Right atrium auricular region (tissue), 2 donors: ENCODE measurements at places on chromosomes 7 and 10. TPM values are rescaled to one million over a fixed set of nuclear protein-coding genes. Genes with fewer than 3 reads are reported as not detected.

- no peak for DNase-seq
- H3K27ac ChIP-seq: no peak overlapping the region
- H3K4me3 ChIP-seq: peak overlapping the region; percentile 22
- H3K4me1 ChIP-seq: peaks cover 18% of the 10 kb centered on the region
- no peaks in the 10 kb centered on the region for H3K27me3 ChIP-seq
Measured at GRCh38 chr7:151051108-151051507, 2.8 kb downstream of the ASIC3 start.

GRCh38 chr7:11193131-11193867, 219.6 kb downstream of the PHF14 start:
- peak overlapping the region; percentile 23 for H3K27ac ChIP-seq
- no peaks in the 10 kb centered on the region for H3K4me1 ChIP-seq
- peak overlapping the region; percentile 46 for H3K4me3 ChIP-seq
- H3K27me3 ChIP-seq: no peaks in the 10 kb centered on the region

The LRRC4 gene
- total RNA-seq: 7.2 TPM

GRCh38 chr10:11578802-11579255, 32.6 kb downstream of the USP6NL start:
- DNase-seq: no peak
- no peaks in the 10 kb centered on the region for H3K27me3 ChIP-seq
- no peak overlapping the region for H3K27ac ChIP-seq

The DPYSL4 gene
- total RNA-seq: 3.4 TPM

DNA sequence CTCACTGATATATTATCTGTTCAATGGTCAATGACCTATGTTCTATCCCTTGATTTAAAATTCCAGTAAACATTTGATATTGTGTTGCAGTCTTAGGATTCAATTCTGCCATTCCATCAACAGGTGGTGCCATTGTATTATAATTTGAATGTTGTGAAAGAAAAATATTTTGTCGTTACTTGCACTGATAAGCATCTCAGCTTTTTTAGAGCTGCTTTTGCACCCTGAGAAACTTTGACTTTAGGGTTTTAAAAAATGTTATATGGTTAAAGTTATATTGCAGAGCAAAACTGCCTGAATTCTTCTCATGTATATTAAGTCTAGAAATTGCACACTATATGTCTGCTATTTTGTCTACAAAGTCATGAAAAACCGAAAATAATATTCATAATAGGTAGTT, 18.8 kb upstream of the MINDY3 start:
- H3K4me3 ChIP-seq: no peak overlapping the region
- no peak overlapping the region for H3K27ac ChIP-seq
- DNase-seq: no peak
- H3K36me3 ChIP-seq: no peaks in the 10 kb centered on the region
- H3K4me1 ChIP-seq: no peaks in the 10 kb centered on the region
- no peaks in the 10 kb centered on the region for H3K27me3 ChIP-seq

DNA sequence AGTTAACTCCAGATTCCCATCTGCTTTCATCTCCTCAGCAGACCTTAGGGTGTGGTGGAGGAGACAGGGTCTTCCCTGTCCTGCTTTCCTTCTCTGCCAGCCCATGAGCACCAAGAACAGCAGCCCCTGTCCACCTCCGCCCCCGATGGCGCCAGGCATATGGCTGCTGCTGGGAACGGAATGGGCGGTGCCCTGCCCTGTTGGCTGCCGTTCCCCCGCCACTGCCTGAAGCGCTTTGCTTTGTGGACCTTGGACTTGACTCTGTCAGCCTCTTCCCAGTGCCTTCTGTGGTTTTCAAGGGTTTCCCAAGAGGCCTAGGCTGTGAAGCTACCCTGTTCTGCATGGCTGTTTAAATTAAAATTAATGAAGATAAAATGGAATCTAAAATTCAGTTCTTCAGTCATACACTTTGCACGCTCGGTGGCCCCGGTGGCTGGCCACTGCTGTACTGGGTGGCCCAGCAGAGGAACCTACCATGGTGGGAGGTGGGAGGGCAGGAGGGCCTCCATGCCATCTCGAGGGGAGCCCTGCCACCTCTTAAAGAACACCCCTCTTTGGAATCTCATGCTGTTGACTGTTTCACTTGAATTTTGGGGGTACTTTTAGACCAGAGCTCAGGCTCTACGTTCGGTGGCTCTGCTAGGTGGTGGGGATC, 78.7 kb downstream of the NKX6-2 start:
- DNase-seq: no peak
- no peak overlapping the region for H3K4me3 ChIP-seq

The SYT15 gene
- 1.5 TPM for total RNA-seq

GRCh38 chr10:27150261-27150660, 3.9 kb downstream of the YME1L1 start:
- H3K27ac ChIP-seq: no peak overlapping the region
- no peak overlapping the region for H3K4me3 ChIP-seq
- DNase-seq: no peak
- peaks cover 25% of the 10 kb centered on the region for H3K36me3 ChIP-seq
- H3K4me1 ChIP-seq: no peaks in the 10 kb centered on the region

The GDF2 gene
- 0.16 TPM for total RNA-seq

DNA sequence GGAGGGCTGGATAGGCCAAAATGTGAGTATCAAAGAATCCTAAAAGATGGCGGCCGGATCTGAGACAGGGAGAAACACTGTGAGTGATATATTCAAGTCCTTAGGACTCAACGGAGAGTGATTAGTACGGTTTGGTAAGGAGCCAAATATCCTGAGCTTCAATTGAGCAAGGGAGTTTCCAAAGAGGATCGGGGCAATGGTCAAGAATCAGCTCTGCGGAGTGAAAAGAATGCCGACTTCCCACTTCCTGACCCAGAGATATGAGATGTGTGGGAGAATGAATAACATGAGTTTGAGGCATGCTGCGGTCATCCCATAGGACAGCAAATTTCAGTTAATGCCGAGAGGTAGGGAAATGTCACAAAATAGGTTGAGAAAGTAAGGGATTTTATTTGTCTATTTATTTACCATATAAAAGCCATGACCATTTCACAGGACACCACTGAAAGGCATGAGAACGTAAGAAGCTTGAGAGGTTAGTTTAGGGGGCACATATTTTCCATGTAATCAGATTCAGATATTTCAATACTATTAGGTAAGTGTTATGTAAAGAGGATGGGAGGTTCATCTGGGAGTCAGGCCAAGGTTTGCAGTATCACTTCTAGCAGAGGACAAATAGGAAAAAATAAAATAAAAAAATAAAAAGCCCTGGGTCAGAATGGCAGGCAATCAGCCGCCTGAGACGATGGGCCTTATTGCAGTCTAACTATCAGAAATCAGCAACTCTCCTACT, 165.6 kb downstream of the HGF start:
- H3K36me3 ChIP-seq: no peaks in the 10 kb centered on the region
- H3K4me3 ChIP-seq: no peak overlapping the region
- DNase-seq: no peak
- H3K27me3 ChIP-seq: no peaks in the 10 kb centered on the region
- no peaks in the 10 kb centered on the region for H3K4me1 ChIP-seq
- no peak overlapping the region for H3K27ac ChIP-seq

The ARF5 gene
- 146 TPM for total RNA-seq

DNA sequence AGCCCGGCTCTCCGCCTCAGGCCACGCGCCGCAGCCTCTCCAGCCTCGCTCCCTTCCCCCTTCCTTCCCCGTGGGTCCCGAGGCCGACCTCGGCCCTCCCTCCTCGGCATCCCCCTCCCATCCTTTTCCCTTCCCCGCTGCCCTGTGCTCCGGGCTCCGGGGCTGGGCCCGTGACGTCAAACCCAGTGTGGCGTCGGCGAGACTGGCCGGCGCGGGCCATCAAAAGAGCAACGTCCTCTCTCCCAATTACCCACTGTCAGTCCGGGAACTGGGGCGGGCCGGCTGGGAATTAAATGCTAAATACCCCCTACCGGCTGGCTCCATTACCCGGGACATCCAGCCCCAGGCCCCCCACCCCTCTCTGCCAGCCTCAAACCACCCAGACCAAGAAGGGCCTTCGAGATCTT, 2.6 kb upstream of the GATA3 start:
- H3K36me3 ChIP-seq: no peaks in the 10 kb centered on the region
- DNase-seq: no peak

DNA sequence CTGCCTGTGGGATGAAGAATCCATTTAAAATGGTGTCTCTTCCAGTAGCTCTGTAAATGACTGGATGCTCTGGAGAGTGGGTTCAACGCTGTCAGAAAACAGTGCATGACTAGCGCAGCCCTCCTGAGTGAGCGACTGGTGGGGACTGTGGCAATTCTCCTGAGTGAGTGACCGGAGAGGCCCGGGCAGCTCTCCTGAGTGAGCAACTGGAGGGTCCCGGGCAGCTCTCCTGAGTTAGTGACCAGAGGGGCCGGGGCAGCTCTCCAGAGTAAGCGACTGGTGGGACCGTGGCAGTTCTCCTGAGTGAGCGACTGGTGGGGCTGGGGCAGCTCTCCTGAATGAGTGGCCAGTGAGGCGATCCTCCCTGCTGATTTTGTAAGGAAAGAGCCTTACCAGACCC, 85.5 kb downstream of the WDR37 start:
- H3K27ac ChIP-seq: no peak overlapping the region
- no peaks in the 10 kb centered on the region for H3K36me3 ChIP-seq
- H3K4me3 ChIP-seq: no peak overlapping the region
- H3K4me1 ChIP-seq: no peaks in the 10 kb centered on the region
- H3K27me3 ChIP-seq: no peaks in the 10 kb centered on the region
- DNase-seq: no peak

The SRGN gene
- total RNA-seq: 124 TPM

GRCh38 chr7:721619-722248, 4.8 kb upstream of the DNAAF5 start:
- no peaks in the 10 kb centered on the region for H3K36me3 ChIP-seq
- H3K4me1 ChIP-seq: peaks cover 8% of the 10 kb centered on the region
- DNase-seq: no peak
- H3K27ac ChIP-seq: no peak overlapping the region
- H3K27me3 ChIP-seq: no peaks in the 10 kb centered on the region

DNA sequence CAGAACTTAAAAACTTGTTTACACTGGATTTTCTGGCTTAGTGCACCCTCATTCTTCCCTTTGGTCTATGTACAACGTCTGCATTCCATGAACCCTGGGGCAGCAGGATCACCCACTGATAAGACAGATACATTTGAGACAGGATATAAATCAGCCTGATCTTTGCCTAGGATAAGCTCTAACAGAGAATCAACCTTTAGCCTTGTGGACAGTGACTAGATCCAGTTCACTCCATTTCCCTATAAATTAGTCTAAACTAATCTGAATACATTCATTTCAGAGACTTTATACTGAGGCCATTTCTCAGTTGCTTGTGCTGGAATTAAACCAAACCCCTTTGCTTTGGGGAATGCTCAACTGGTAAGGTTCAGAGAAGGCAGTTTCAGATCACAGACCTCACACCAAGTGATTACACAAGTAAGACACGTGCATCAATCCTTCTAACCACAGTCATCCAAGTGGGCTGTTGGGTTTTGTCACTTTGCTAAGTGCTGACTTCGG, 639.8 kb upstream of the FZD8 start:
- H3K27me3 ChIP-seq: no peaks in the 10 kb centered on the region
- H3K4me1 ChIP-seq: no peaks in the 10 kb centered on the region
- no peak for DNase-seq
- no peaks in the 10 kb centered on the region for H3K36me3 ChIP-seq

The LBX1 gene
- total RNA-seq: not detected

The ZNF746 gene
- 13.6 TPM for total RNA-seq
